ENCODE measurements at places on chromosomes 1 and 21.

- no peak for DNase-seq
These were observed 16.1 kb downstream of the FCRL1 start for GRCh38 chr1:157803851-157804250.

- DNase-seq = peak; percentile 86
These were observed 135.0 kb downstream of the TGFB2 start for GRCh38 chr1:218480137-218480536.

DNA sequence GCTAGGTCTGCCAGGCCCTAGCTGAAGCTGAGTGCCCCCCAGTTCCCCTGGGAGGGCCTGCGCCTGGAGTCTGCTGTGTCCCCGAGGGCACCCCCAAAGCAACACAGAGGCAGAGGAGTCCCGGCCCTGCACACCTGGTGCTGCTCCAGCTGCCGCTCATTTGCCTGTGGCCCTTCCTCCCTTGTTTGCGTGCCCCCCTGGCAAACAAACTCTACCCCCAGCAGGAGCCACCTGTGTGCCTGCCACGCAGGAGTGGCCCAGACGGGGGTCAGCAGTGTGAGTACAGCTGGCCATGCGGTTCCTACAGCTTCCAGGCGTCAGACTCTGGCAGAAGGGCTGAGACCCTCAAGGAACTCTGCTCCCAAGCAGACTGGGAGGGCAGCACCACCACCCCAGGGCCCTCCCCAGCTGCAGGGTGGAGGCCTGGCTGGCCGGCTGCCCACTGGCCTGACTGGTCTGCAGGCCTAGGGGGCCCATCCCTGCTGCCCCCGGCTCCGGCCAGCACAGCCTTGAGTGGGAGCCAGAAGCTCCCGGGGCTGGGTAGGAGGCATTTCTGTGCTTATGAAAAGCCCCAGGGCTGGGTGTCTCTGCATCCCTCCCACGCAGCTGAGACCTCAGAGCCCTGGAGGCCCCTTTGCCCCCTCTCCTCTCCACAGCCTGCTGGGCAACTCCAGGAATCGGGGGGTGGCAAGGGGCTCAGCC lies 563 bp upstream of the TAS1R3 start:
- no peak for DNase-seq

DNA sequence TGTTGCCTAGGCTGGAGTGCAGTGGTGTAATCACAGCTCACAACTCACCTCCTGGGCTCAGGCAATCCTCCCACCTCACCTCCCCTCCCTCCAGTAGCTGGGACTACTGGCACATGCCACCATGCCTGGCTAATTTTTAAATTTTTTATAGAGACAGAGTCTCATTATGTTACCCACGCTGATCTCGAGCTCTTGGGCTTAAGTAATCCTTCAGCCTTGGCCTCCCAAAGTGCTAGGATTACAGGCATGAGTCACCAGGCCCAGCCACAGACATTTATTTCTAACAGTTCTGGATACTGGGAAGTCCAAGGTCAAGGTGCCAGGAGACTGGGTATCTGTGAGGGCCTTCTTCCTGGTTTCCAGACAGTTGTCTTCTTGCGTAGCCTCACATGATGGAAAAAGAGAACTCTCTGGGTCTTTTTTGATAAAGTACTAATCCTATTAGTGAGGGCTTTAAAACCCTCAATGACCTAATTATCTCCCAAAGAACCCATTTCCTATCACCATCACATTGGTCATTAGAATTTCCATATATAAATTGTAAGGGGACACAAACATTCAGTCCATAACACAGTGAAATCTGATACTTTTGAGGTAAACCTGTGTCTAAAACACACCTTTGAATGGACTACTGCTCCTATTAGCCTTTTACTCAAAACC lies 67.9 kb downstream of the PHACTR4 start:
- DNase-seq = peak; percentile 80

DNA sequence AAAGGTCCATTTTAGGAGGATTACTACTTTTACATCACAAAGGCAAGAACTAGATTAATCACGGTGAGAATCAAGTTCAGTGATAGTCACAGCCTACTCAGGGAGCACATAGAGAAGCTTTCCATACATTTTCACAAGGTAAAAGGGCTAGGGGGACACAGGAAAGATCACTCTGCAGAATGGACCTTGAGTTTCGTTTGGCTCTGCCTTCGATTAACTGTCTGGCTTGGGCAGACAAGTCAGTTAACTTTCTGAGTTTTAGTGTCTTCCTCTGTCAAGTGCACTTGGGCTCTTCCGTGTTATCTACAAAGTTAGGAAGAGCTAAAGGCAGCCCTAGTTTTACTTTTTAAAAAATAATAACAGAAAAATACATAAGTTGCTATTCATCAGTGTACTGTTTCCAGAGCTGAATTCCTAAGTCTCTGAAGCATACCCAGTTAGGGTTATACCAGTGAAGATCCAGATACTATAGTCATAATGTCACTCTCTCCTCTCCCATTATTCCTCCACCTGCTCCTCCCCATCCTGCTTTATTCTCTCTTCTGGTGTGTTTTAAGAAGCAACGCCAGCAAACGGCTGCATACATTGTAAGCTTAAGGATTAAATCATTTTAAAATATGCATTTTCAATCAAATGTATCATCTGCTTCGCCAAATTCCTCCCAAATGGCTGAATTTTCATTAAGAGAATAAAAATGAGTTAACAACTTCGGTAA lies 1.7 kb downstream of the CEP170 start:
- no peak for DNase-seq

GRCh38 chr1:161158316-161159010 lies 837 bp upstream of the USP21 start:
- DNase-seq = no peak

DNA sequence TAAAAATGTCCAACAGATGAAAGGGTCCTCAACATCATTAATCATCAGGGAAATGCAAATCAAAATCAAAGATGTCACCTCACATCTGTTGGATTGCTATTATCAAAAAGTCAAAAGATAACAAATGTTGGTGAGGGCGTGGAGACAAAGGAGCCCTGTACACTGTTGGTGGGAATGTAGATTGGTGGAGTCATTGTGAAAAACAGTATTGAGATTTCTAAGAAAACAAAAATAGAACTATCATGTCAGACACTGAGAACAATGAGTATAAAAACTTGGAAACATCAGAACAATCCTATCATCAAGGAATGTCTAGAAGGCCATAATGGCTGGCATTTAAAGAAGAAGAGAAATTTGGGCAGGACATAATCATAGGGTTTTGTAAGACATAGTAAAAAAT lies 209.2 kb upstream of the PTGFR start:
- DNase-seq = no peak

- peak; percentile 50 for DNase-seq
These were observed 35.3 kb downstream of the B3GALNT2 start for GRCh38 chr1:235468970-235469369.

GRCh38 chr1:222068937-222069336 lies 327.0 kb upstream of the DUSP10 start:
- peak; percentile 46 for DNase-seq

GRCh38 chr1:232510367-232511110 lies 119.4 kb downstream of the SIPA1L2 start:
- no peak for DNase-seq

DNA sequence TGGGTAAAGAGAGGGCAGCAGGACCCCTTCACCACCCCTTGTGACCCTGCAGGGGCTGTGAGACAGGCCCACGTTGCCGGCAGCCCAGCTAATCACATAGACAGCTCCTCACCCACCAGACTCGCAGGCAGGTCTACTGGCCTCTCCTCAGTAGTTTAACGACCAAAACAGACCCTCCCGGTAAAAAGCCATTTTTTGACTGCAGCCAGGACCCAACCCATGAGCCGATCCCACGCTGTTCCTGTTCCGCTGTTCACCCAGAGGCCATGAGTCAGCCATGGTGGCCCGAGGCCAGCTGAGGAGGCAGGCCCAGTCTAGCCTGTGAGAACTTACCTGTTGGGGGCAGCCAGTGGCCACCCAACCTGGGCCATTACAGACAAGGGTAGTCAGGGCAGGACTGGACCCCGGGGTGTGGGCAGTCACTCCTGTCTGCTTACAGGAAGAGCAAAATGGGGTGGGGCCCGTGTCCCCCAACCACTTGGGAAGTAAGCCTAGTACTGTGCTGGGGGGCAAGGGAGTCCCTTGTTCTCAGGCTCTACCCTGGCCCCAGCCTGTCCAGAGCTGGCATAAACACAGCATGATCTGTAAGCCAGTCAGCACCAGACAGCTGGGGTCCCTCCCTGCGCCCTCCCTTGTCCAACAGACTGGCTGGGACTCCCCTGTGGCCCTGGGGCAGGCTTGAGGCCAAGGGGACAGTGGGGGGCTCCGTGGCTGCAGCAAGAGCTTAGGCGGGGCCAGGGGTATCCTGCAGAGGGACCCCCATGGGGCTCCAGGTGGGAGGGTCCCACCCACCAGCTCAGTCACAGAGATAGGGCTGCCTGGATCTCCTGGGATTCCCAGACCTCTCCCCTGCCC lies 61.9 kb downstream of the WNT9A start:
- DNase-seq = peak; percentile 45

DNA sequence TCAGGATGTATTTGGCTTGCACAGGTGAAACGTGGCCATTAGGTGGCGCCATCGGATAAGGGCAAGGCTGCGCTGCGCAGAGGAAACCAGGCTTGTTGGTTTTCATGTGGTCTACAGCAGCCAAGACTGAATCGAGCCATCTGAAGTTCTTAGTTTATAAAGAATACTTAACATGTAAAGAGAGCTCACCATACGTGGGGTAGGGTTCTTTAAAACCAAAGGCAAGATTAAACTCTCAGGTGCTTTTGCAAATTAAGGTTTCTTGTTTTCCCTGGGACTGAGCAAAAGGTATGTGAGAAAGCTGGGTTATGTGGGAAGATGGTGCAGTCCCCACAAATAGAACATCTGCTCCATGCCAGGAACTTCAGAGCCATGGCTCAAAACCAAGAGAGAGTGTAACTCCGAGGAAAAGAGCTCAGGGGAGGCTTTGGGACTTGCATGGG lies 9.3 kb downstream of the MASP2 start:
- peak; percentile 72 for DNase-seq

- no peak for DNase-seq
These were observed 25.0 kb downstream of the SLAMF1 start for GRCh38 chr1:160621633-160622413.

- DNase-seq = no peak
These were observed 88.5 kb downstream of the SLC44A5 start for GRCh38 chr1:75522389-75522788.

- peak; percentile 67 for DNase-seq
These were observed 37.3 kb downstream of the PTAFR start for GRCh38 chr1:28139025-28139712.

- DNase-seq = no peak
These were observed 51.3 kb upstream of the RUNX1 start for GRCh38 chr21:35100349-35100811.

- peak; percentile 72 for DNase-seq
These were observed 17.3 kb downstream of the LTN1 start for GRCh38 chr21:28975397-28975796.
